ENCODE measurements at places on chromosomes 7 and 10. TPM values are rescaled to one million over a fixed set of nuclear protein-coding genes. Genes with fewer than 3 reads are reported as not detected.

DNA sequence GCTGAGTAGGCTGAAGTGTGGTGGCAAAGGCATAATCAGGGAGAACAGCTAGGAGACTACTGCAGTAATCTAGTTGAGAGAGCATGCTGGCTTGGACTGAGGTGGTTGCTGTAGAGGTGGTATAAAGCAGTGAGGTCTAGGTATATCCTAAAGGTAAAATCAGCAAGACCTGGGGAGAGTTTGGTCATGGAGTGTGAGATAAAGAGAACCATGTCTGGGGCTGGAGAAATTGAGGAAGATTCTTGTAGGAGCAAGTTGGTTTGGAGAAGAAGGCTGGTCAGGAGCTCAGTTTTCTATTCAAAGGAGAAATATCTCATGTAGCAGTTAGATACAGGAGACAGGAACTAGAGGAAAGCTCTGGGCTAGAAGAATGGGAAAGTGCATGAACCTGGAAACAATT is 32.9 kb upstream of the ST7 start:
- H3K27ac ChIP-seq, result no peak overlapping the region
- H3K4me3 ChIP-seq, result no peak overlapping the region
- no peaks in the 10 kb centered on the region for H3K27me3 ChIP-seq
- DNase-seq, result no peak
- no peaks in the 10 kb centered on the region for H3K4me1 ChIP-seq

Gene KIF11
- total RNA-seq, result 89.8 TPM

GRCh38 chr10:29714096-29714874 is 79.5 kb upstream of the SVIL start:
- no peaks in the 10 kb centered on the region for H3K27me3 ChIP-seq
- H3K36me3 ChIP-seq, result peaks cover 24% of the 10 kb centered on the region
- H3K27ac ChIP-seq, result no peak overlapping the region

DNA sequence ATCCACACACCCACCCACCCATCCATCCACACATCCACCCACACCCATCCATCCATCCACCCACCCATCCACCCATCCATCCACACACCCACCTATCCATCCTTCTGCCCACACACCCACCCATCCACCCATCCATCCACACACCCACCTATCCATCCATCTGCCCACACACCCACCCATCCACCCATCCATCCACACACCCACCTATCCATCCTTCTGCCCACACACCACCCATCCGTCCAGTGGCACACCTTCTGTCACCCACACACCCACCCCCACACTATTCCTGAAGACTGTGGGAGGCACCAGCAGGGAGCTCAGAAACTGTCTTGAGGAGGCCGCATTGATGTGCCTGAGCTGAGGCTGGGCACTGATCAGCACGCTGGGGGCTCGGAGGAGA is 9.1 kb downstream of the TECPR1 start:
- H3K27ac ChIP-seq, result no peak overlapping the region
- H3K36me3 ChIP-seq, result peaks cover 43% of the 10 kb centered on the region
- H3K27me3 ChIP-seq, result no peaks in the 10 kb centered on the region
- no peak overlapping the region for H3K4me3 ChIP-seq
- H3K4me1 ChIP-seq, result peaks cover 5% of the 10 kb centered on the region

DNA sequence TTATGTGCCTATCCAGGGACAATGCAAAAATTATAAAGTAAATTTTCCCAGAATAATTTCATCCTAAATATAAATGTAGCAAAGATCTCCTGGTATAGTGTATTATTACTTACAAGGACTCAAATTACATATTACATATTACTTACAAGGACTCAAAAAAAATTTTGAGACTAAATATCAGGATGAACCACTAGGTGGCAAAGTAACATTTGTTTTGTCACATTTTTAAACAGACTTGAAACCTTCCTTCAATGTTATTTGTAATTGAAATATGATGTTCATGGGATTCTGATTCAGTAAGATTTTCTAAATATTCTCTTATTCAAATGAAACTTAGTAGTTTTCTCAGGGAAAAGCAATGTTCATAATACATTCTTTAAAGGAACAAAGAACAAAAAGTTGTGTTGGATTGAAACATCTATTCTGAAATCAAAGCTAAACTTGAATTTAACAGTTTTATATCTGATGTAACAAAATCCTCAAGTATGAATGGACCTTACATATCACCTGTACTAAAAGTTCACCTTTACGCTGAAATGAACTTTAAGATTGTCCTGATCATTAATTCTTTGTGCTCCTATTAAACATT is 74.3 kb upstream of the GNAI1 start:
- H3K4me1 ChIP-seq, result no peaks in the 10 kb centered on the region
- no peaks in the 10 kb centered on the region for H3K36me3 ChIP-seq
- no peak overlapping the region for H3K4me3 ChIP-seq
- DNase-seq, result no peak
- H3K27ac ChIP-seq, result no peak overlapping the region
- H3K27me3 ChIP-seq, result no peaks in the 10 kb centered on the region

Gene HMX2
- not detected for total RNA-seq

DNA sequence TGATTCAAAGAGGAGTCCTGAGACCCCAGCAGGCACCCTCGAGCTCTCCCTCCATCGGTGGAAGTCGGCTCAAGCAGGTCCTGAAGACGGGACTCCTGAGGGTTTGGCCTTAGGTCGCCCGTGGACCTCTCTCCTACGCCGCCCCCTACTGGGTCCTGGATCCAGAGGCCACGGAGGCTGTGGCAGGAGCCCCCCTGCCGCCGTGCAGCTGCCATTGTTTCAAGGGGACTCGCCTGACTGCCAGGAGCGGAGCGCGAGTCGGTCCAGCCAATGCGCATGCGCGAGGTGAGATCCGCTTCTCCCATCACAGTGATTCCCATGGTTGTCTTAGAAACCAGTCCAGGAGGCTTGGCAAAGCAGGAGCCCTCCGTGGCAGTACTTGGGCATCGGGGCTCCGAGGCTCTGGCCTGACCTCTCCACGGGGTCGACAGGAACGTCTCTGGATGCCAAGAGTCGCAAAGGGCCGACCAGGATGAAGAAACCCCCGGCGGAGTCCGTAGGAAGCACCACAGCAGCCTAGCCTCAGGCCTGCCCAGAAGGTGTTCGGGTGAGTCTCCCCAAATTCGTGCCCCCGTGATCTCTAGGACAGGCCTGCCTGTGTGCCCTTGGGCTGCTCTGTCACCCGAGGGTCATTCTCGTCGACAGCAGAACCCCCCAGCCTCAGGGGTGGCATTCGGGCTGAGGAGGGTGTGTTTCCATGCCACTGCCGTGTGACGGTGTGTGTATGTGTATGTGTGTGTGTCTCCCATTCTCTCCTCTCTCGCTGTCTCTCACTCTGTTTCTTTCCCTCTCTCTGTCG is 322.3 kb downstream of the ZNF716 start:
- H3K27me3 ChIP-seq, result no peaks in the 10 kb centered on the region
- no peak overlapping the region for H3K27ac ChIP-seq
- H3K4me1 ChIP-seq, result no peaks in the 10 kb centered on the region
- DNase-seq, result no peak
- no peak overlapping the region for H3K4me3 ChIP-seq

- H3K36me3 ChIP-seq, result peaks cover 24% of the 10 kb centered on the region
- DNase-seq, result no peak
- H3K27me3 ChIP-seq, result no peaks in the 10 kb centered on the region
- H3K4me1 ChIP-seq, result no peaks in the 10 kb centered on the region
- no peak overlapping the region for H3K4me3 ChIP-seq
- H3K27ac ChIP-seq, result no peak overlapping the region
Observed at GRCh38 chr7:98233219-98234070, 18.6 kb downstream of the TECPR1 start.

DNA sequence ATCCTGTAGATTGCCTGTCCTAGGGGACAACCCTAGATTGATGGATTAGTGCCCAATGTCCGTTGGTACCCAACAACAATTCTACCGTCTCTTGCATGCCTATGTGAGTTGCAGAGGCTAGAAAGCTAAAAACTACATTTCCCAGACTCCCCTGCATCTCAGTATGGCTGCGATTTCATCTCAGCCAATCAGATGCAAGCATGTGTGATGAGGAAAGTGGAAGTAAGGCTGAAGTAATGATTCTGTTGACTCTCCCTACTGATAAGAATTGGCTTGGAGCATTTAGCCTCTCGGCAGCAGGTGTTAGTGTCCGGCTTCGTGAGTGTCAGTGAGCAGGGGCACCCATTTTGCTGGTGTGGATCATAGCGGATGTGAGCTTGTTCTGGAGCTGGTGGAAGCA is 171.9 kb downstream of the FGFR2 start:
- H3K27ac ChIP-seq, result no peak overlapping the region
- H3K4me1 ChIP-seq, result no peaks in the 10 kb centered on the region
- no peaks in the 10 kb centered on the region for H3K36me3 ChIP-seq

- H3K36me3 ChIP-seq, result no peaks in the 10 kb centered on the region
- no peak for DNase-seq
- no peak overlapping the region for H3K4me3 ChIP-seq
- H3K27me3 ChIP-seq, result no peaks in the 10 kb centered on the region
- no peaks in the 10 kb centered on the region for H3K4me1 ChIP-seq
Observed at GRCh38 chr7:24025094-24025493, 258.9 kb upstream of the NPY start.

Gene RPEL1
- not detected for total RNA-seq

DNA sequence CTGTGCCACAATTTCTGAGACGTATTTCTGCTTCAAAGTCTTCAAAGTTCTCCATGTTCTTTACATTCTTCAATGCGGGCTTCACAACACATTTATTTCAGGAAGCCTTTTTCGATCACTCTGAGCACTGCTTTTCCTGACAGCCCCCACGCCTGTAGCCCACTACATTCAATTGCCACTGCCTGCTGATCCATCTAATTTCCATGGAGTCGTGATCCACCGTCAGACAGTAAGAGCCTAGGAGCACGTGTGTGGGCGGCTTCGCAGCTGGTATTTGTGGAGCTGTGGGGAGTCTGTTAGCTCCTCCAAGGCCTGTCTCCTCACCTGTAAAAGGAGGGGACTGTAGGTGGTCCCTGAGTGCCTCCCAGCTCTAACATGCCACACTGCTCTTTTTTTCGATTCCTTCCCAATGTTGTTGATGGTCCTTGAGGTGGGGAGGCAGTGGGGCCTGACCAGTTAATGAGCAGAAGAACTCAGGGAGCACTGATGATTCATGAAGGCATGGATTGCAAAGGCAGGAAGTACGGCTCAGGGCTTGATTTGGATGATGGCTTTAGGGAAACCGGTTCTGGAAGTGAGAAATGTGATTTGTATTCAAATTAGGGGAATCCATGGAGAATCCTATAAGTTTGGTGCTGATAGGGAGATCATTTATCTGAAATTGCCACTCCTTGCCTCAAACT is 401.1 kb upstream of the PODXL start:
- H3K27ac ChIP-seq, result no peak overlapping the region
- H3K4me3 ChIP-seq, result no peak overlapping the region
- no peaks in the 10 kb centered on the region for H3K36me3 ChIP-seq
- DNase-seq, result no peak

- H3K27me3 ChIP-seq, result no peaks in the 10 kb centered on the region
- no peak for DNase-seq
- H3K4me1 ChIP-seq, result peaks cover 14% of the 10 kb centered on the region
- no peak overlapping the region for H3K4me3 ChIP-seq
Observed at GRCh38 chr10:79310911-79311573, 36.2 kb upstream of the PPIF start.

Gene WASHC2A
- 43.3 TPM for total RNA-seq

- DNase-seq, result no peak
- H3K4me1 ChIP-seq, result no peaks in the 10 kb centered on the region
- H3K36me3 ChIP-seq, result no peaks in the 10 kb centered on the region
- no peak overlapping the region for H3K27ac ChIP-seq
Observed at GRCh38 chr10:1486841-1487687, 250.3 kb downstream of the ADARB2 start.

Gene CLRN3
- total RNA-seq, result not detected

Gene LRRC18
- not detected for total RNA-seq

Gene GIMAP5
- total RNA-seq, result 149 TPM

- H3K4me3 ChIP-seq, result no peak overlapping the region
- peaks cover 31% of the 10 kb centered on the region for H3K36me3 ChIP-seq
- no peak for DNase-seq
- no peaks in the 10 kb centered on the region for H3K4me1 ChIP-seq
- no peak overlapping the region for H3K27ac ChIP-seq
- H3K27me3 ChIP-seq, result no peaks in the 10 kb centered on the region
Observed at GRCh38 chr7:156865493-156865892, 27.5 kb downstream of the LMBR1 start.

- no peak overlapping the region for H3K4me3 ChIP-seq
- H3K27ac ChIP-seq, result no peak overlapping the region
- H3K4me1 ChIP-seq, result peaks cover 20% of the 10 kb centered on the region
- peaks cover 3% of the 10 kb centered on the region for H3K36me3 ChIP-seq
Observed at GRCh38 chr7:80175744-80176143, 41.1 kb downstream of the GNAI1 start.

DNA sequence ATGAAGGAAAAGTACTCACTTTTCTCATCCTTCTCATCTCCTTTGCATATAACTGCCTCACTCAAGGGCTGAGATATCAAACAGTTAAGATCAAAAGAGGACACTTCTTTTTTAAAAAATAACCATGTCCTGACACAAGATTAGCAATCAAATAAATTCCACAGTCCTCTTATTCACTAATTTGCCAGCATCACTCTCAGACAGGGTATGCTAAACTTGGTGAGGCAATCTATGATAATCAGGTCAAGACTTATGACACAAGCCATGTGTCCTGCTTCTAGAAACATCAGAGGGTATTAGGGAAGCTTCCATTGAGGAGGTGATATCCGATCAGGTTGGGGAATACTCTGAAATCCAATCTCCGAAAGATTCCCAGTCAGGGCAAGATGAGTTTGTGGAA is 10.4 kb downstream of the PANK1 start:
- H3K36me3 ChIP-seq, result peaks cover 2% of the 10 kb centered on the region
- H3K27ac ChIP-seq, result no peak overlapping the region
- H3K4me3 ChIP-seq, result no peak overlapping the region
- no peaks in the 10 kb centered on the region for H3K4me1 ChIP-seq
- no peaks in the 10 kb centered on the region for H3K27me3 ChIP-seq

- no peak for DNase-seq
- no peak overlapping the region for H3K27ac ChIP-seq
- no peaks in the 10 kb centered on the region for H3K27me3 ChIP-seq
- no peaks in the 10 kb centered on the region for H3K36me3 ChIP-seq
- H3K4me1 ChIP-seq, result no peaks in the 10 kb centered on the region
Observed at GRCh38 chr7:72266771-72267170, 145.4 kb downstream of the CALN1 start.

Gene SLC13A1
- not detected for total RNA-seq

Gene PILRA
- 2.7 TPM for total RNA-seq

GRCh38 chr7:100791881-100792666 is 35.2 kb downstream of the EPHB4 start:
- no peak overlapping the region for H3K4me3 ChIP-seq
- H3K36me3 ChIP-seq, result no peaks in the 10 kb centered on the region
- no peak overlapping the region for H3K27ac ChIP-seq
- H3K27me3 ChIP-seq, result no peaks in the 10 kb centered on the region

GRCh38 chr7:155516466-155516865 is 29.9 kb downstream of the CNPY1 start:
- no peak overlapping the region for H3K4me3 ChIP-seq
- H3K27ac ChIP-seq, result no peak overlapping the region
- H3K4me1 ChIP-seq, result no peaks in the 10 kb centered on the region
- H3K27me3 ChIP-seq, result peaks cover 35% of the 10 kb centered on the region

- no peak overlapping the region for H3K4me3 ChIP-seq
- H3K27ac ChIP-seq, result no peak overlapping the region
- peaks cover 26% of the 10 kb centered on the region for H3K36me3 ChIP-seq
- H3K4me1 ChIP-seq, result peaks cover 7% of the 10 kb centered on the region
Observed at GRCh38 chr10:68434657-68435056, 27.6 kb upstream of the RUFY2 start.

Gene ING3
- total RNA-seq, result 24.7 TPM

Gene FAS
- total RNA-seq, result 62.3 TPM

- peaks cover 31% of the 10 kb centered on the region for H3K27me3 ChIP-seq
- no peak for DNase-seq
Observed at GRCh38 chr7:159145490-159145855, 806 bp upstream of the VIPR2 start.

GRCh38 chr10:14510346-14510745 is 179.6 kb upstream of the FRMD4A start:
- no peak overlapping the region for H3K4me3 ChIP-seq
- peaks cover 43% of the 10 kb centered on the region for H3K4me1 ChIP-seq
- H3K27ac ChIP-seq, result no peak overlapping the region
- no peaks in the 10 kb centered on the region for H3K27me3 ChIP-seq
